ENCODE measurements at places on chromosomes 6 and 20. TPM values are rescaled to one million over a fixed set of nuclear protein-coding genes. Genes with fewer than 3 reads are reported as not detected.

DNA sequence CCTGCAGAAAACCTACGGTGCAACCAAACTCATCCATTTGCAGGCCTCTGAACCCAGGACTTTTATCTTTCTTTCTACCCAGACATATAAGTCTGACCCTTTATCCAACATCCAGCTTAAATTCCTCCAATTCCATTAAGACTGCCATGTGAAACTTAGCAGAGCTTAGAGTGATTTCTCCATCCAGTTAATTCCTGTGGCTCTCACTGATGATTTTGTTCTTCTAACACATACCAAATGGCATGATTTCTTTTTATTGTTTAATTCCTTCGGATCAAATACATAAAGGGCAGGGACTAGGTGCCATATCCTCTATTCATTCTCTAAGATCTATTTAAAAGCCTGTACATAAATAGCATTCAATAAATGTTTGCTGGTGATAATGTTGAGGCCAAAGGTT lies 92.9 kb downstream of the TASP1 start:
- DNase-seq: no peak

DNA sequence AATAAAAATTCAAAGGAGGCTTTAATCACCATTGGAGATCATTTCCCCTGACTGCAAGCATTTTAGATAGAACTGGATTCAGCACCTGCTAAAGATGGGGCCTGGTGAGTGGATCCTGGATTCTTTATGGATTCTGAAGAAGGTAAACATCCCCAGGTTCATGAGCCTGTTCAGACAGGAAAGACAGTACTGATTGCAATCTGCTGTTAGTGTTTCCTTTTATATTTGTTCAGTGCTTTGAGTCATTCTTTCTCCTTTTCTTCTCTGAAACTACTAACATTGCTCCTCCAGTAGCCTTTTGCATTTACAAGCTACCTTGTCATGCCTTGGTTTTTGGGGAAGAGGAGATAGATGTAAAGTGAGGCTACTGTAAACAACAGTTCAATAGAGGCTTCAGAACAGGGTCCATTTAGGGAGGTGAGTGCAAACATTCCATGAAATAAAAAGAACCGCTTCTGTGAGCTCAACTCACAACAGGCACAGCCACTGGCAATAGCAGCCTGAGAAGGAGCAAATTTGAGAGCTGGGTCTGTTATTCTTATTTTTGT lies 66.4 kb upstream of the PRL start:
- no peak for DNase-seq

- peak; percentile 67 for DNase-seq
Observed at GRCh38 chr20:17210983-17211382, 15.9 kb upstream of the PCSK2 start.

GRCh38 chr20:47314647-47315338 lies 41.7 kb downstream of the ZMYND8 start:
- DNase-seq: no peak

DNA sequence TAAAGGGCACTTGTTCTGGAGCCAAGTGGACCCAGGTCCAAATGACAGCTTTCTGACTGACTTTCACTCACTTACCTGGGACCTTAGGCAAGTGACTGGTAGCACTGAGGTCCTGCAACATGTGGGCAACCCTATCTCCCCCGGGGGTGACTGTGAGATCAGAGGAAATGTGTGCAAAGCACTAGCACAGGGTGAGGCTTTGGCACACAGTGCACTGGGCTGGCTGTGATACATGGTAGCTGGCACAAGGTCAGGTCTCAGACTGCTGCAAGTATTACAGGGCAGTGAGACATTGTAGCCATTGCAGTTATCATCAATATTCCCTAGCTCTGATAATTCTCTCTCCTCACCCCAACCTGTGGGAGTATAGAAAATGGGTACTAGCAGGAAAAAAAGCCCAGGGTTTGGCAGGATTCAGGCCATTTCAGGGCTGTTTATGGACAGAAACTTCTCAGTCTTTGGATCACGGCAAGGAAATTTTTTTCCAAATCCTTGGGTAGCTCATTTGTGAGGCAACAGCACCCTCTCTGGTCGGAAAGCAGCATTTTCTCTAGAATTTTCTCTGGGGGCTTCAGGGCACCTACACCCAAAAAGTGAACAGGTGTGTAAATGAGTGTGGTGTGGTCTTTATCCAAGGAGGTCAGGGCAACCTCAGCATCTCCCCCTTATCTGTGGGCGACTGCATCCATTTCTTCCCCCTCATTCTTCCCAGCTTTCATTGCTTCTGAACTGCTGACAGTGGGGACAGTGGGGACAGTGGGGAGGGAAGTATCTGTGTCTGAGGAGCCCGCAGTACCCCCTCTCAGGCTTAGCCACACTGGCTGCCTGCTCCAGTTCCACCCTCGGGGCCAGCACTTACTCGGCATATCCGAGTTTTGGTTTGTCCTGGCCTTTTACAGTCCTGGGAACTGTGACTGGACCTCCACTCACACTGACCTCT lies 148.7 kb upstream of the PHACTR3 start:
- no peak for DNase-seq

- DNase-seq: peak; percentile 1
Observed at GRCh38 chr6:152004036-152004566, 196.6 kb downstream of the ESR1 start.

- DNase-seq: peak; percentile 35
Observed at GRCh38 chr20:1764136-1765033, 106.8 kb upstream of the SIRPG start.

DNA sequence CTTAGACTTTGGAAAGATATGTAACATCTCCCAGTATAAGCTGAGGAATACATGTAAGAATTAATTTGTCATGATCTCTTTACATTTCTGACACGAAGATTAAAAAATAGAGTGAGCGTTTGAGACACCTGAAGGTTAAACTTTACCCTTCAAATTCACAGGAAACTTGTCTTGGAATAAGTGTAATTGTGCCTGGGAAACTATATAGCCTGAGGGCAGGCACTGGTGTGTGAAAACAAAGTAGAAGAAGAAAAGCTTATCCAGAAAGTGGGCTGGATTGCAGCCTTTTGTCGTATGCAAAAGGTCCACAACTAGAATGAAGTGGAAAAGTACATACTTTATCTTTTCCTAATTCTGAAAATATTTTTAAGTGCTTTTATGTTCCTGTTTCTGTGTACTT lies 275.7 kb upstream of the TCF21 start:
- no peak for DNase-seq

DNA sequence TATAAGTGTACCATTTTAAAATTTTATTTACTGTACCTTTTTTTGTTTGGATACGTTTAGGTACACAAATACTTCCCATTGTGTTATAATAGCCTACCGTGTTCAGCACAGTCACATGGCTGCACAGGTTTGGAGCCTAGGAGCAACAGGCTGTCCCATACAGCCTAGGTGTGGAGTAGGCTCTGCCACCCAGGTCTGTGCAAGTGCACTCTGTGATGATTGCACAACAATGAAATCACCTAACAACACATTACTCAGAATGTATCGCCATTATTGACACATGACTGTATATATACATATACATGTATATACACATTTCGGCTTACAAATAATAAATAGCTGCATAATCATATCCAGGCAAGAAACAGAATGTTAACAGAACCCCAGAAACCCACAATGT lies 15.4 kb downstream of the SERAC1 start:
- no peak for DNase-seq

GRCh38 chr6:6596529-6597328 lies 8.2 kb downstream of the LY86 start:
- no peak for DNase-seq

GRCh38 chr6:11632795-11633511 lies 95.4 kb downstream of the TMEM170B start:
- no peak for DNase-seq

GRCh38 chr6:39289490-39289889 lies 24.7 kb downstream of the KCNK17 start:
- DNase-seq: no peak

- DNase-seq: peak; percentile 26
Observed at GRCh38 chr20:6178537-6178936, 55.7 kb upstream of the FERMT1 start.

GRCh38 chr6:3329393-3330051 lies 70.8 kb downstream of the PSMG4 start:
- no peak for DNase-seq

GRCh38 chr20:45545754-45546453 lies 1.3 kb downstream of the EPPIN start:
- peak; percentile 7 for DNase-seq

DNA sequence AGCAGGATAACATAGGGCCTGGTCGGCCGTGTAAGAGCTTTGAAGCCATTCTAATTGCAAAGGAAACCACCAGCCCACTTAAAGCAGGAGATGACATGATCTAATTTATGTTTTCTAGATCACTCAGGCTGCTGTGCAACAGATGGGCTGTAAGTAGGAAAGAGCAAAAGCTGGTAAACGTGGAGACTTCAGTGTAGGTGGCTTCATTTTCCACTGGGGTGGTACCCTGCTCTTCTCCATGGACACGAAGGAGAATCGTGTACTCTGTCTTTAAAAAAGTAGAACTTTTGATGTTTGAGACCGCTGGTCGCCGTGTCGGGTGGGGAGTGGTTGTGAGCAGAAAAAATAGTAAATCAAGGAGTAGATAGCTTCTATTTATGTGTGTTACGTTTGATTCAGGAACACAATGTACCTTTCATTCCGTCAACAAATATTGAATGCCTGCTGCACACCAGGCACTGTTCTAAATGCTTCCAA lies 6.4 kb downstream of the CASS4 start:
- DNase-seq: no peak

GRCh38 chr6:151733680-151734320 lies 73.7 kb upstream of the ESR1 start:
- DNase-seq: no peak

DNA sequence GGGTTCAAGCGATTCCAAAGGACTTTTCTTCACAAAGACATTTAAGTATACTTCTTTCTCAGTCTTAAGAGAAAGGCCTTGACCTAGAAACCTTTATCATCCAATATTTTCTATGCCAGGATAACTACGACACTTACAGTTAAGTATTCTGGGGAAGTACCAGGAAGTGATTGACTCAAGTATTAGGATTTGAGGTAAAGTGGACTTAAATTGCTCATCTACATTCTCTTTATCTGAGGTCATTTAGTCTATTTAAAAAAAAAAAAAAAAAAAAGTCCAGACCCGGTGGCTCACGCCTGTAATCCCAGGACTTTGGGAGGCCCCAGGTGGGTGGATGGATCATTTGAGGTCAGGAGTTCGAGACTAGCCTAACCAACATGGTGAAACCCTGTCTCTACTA lies 114.7 kb downstream of the ZFAND3 start:
- no peak for DNase-seq

GRCh38 chr6:149379977-149380376 lies 20.1 kb upstream of the SUMO4 start:
- no peak for DNase-seq

GRCh38 chr20:58753922-58754551 lies 61.4 kb downstream of the NPEPL1 start:
- DNase-seq: no peak

Gene COL21A1
- total RNA-seq: not detected

Gene SCRT2
- not detected for total RNA-seq

Gene HCK
- 0.34 TPM for total RNA-seq

Gene ANKEF1
- 8.2 TPM for total RNA-seq

Gene FOXC1
- total RNA-seq: 26.2 TPM

Gene GNMT
- total RNA-seq: not detected

Gene NHLRC1
- 4.5 TPM for total RNA-seq

Gene RIPOR2
- 0.79 TPM for total RNA-seq

Gene NRSN1
- not detected for total RNA-seq

Gene HLA-DRB5
- 0.21 TPM for total RNA-seq

Gene CYP39A1
- total RNA-seq: 0.29 TPM
